ENCODE measurements at places on chromosomes 3 and 15.
A peak's percentile ranks its signal among the peaks of the same experiment; 100 is the strongest.

GRCh38 chr3:168414149-168414548 is 318.4 kb upstream of the GOLIM4 start:
- no peak for DNase-seq

DNA sequence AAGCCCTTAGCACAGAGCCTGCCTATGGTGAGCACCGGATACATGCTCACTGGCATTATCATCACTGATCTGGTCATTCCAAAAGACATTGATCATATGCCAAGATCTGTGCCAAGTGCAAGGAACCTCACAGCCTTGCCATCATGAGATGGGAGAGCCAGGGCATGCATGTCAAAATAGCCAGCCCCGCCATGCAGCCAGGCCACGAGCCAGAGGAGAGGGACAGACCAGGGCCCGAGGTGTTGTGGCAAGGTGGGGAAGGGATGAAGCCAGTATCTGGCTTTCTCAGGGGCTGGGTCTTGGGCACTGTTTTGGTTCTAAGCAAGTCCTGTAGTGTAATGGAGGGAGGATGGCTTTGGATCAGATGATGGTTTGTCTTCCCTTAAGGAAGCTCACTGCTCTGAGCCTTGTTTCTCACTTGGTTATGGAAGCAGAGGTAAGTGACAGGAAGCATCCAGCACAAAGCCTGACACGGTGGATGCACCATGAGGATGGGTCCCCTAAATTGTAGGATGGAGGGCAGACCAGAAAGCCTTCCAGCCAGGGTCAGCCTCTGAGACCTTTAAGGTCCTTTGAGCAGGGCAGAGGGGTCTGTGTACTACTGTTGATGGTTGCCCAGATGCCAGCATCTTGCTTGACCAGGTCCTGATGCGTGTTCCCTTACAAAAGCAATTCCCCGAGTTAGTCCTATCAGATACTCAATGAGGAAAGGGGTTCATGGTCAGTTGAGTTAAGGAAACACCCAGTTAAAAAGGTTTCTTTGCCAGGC is 247.7 kb upstream of the TLE3 start:
- no peak for DNase-seq

DNA sequence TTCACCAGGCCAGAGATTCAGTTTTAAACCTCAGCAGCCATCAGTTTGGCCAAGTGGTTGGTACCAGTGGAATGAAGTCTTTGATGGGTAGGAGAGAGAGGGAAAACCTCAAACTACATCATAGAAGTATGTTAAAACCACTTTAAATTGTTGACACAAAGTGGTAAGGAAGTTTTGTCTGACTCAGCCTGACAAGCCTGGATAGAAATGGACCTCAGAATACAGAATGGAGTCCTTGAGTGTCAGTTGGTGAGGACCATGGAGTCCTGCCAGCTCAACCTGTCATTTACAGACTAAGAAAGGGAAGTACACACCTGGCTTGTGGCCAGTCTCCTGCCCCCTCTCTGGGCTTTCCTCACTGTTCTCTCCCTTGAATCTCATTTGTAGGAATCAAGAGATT is 12.1 kb downstream of the EAF1 start:
- no peak for DNase-seq

DNA sequence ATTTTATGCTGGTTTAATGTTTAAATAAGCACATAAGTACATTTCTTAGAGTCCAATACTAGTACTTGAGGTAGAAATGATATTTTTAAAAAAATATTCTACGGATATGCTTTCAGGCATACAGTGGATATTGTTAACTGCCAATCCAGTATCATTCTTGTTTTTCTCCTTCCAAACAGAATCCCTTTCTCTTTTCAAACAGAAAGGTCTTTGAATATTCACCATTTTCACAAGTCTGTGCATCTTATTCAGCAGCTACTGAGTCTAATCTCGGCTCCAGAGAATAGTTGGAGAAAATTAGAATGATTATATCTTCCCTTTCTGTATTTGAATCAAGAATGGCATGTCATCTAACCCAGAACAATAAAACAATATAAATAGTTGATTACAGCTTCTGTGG is 174.5 kb downstream of the GOLGA6L6 start:
- no peak for DNase-seq

- peak; percentile 88 for DNase-seq
Measured at GRCh38 chr3:187139126-187139894, at the start of gene RPL39L. Gene RPL39L, minus strand, starts transcription at chr3:187139496. Its CDS starts 18,196 bp downstream, at chr3:187121300.

DNA sequence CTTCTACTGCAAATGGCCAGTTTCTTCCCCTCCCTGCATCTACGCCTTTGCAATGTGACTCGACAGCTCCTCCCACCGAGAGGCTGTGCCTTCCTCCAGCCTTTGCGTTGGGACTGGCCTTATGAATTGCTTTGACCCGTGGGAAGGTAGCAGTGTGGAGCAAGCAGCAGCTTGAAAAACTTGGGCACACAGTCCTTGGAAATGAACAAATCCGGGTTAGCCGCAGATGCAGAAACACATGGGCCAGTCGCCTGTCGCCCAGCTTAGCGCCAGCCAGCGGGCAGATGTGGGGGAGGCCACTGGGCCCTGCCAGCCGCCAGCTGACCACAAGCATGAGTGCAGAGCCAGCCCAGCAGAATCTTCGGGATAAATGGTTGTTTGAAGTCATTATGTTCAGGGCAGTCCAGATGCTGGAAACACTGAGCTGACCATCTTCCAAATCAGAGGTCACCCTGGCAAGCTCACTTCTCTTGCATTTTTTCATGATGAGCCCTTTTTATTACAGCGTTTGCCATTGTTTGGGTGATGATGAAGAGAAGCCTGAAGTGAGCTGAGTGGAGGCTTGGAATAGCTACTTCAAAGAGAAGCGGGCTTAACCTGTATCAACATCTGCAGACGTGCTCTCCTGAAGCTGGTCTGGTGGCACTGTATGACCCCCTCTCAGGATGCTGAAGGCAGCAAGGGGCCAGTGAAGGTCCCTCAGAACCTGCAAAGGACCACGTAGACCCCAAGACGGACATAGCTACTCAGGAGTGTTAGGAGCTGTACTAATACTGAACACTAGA is 9.8 kb downstream of the SELENOS start:
- no peak for DNase-seq

DNA sequence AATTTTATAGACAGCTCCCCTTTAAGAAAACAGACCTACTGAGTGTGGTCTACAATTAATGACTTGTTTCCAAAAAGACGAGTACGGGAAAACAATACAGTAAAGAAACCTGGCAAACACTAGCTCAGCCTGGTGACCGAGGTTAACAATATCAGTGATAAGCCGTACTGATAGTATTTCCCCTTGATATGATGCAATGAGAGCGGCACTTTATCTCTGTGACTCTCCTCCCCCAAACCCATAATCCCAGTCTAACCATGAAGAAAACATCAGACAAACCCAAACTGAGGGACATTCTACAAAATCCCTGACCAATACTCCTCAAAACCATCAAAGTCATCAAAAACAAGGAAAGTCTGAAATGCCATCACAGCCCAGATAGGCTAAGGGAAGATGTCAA is 8.2 kb downstream of the DENND4A start:
- DNase-seq, result no peak

DNA sequence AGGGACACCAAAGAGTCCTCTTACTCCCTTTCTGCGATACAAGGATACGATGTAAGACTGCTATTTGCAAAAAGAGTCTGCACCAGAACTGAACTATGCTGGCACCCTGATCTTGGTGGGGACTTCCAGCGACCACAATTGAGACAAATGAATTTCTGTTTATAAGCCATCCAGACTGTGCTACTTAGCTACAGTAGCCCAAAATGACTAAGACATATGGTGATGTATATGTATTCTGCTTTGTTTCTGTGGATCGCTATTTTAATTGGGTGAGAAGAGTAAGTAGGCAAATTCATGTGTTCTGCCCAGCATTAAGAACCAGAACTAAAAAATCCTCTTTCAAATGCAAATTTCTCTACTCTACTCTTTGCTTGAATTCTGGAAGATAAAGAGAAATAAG is 720.9 kb downstream of the DIPK2A start:
- DNase-seq, result no peak

DNA sequence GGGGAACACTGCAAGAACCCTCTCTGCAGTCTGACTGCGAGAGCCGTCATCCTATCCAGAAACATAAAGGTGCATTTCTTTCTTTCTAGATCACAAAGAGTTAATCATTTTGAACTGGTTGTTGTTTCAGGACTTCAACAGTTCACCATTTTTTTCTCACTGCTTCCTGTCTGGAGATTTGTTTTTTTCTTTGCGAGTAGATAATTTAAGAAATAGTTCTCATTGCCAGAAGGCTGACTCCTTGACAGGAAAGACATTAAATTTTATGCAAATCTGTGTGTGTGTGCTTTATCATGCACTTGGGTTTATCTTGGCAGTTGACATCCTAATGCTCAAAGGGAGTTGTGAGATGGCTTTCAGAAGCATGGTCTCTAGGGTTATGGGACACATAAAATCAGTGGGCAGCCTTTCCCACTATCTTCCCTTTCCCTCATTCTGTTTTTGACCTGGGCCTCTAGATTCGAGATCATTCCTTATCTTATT is 123.5 kb upstream of the TBL1XR1 start:
- no peak for DNase-seq

DNA sequence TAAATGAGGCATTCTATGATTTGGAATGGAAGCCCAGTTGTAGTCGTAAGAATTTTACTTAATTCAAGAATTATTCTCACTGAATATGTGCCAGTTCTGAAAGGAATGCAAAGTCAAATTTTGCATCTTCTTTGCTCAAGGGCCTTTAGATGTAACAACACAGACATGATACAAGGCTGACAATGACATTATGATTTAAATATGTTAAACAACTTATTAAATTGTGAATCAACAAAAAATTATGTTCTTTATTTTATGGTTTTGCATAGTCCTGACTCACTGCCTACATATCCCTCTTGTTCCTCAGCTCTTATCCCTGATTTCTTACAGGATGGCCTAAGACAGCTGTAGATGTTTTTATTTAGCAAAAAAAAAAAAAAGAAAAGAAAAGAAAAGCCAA is 170.9 kb upstream of the NR2E3 start:
- no peak for DNase-seq

Measured in activated naive CD4-positive, alpha-beta T cell (primary cell).